ENCODE measurements at places on chromosomes 2 and 18.
A peak's percentile ranks its signal among the peaks of the same experiment; 100 is the strongest.

DNA sequence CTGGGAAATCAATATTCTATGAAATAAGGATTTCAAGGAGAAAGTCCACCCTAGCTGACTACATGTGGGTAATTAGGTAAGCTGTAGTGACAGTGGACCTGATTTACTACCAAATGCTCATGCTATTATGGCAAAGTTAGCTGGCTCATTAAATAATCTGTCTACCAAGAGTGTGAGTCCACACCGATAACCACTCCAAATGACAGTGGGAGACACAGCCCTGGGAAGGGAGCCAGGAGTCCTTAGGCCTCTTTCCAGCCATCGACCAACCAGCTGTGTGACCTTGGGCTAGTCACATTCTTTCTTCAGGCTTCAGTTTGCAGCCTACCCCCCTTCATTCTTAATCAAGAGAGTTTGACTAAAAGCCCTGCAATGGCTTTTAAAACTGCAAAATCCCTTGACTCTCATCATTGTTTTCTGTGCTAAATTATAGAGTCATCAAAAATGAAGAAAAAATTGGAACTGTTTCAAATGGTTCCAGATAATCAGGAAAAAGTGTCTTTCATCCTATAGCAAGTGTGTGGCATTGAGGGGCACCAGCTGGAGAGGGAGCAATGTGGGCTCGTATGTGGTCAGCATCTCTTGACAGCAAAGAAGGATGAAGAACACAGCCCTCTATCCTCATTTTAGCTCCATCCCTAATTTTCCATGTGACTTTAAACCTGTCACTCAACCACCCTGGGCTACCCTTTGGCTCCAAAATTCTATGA, 45.6 kb upstream of the SLC14A2 start:
- no peak for DNase-seq

DNA sequence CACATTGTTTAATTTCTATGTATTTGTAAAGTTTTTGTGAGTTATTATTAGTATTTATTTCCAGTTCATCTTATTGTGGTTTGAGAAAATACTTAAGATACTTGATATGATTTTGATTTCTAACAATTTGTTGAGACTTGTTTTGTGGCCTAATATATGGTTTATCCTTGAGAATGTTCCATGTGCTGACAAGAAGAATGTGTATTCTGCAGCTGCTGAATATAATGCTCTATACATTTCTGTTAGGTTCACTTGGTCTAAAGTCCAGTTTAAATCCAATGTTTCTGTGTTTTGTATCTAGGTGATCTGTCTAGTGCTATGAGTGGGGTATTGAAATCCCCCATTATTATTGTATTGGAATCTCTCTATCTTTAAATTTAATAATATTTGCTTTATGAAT, 201.3 kb downstream of the FSIP2 start:
- no peak for DNase-seq

- peak; percentile 53 for DNase-seq
Measured at GRCh38 chr2:149597668-149598326, 10.2 kb upstream of the MMADHC start.

DNA sequence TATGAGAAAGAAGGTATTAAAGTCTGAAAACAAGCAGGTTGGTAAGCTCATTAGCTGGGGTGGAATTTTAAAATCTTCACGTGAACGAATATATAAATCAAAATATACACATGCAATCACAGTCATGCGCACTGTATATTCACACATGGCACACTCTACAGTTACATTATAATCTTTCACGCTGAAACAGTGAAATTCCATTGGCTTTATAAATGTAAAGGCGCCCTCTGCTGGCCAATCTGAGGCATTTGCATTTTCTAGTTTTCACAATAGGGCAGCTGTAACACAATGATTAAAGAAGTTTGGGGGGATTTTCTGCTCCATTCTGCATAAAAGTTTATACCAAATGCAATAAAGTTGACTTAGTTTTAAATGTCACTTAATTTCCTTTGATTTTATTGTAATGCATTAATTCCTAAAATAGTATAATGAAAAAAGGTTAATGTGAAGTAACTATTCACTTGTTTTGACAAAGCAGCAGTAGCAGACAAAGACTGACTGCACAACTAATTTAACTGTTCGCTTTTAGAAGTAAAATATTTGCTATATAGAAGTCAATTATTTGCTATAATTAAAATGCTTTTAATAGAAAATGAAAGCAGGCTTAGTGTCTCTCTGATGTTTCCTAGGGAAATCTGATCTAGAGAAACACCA, 17.2 kb downstream of the IFIH1 start:
- peak; percentile 62 for DNase-seq

DNA sequence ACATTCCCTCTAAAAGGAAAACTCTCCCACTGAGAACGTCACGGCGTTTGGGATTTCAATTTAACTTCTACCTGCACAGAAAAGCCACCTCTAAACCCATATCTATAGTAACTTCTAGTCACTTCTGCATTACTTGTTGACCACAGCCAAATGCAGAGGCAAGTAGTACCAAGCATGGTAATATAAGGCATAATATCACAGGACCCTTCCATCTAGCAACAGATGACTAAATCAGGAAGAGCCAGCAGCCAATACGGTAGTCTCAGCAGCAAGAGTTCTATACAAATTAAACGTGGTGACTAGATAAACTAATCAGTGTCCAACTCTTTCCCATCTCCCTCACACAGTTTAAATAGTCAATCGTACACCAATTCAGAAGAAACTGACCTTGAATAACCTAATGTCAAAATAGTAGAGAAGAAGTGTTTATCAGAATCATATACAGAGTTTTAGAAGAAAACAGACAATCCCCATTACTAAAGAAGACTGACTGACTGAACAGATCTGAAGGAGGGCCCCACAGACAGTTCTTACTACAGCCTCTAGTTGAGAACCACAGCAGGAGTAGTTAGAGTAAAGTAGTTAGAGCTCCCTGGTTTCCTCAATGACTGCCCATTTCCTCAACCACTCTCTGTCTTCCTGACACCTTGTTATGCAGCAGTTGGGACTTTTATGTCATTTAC, 30.0 kb downstream of the MEMO1 start:
- peak; percentile 10 for DNase-seq

- no peak for DNase-seq
Measured at GRCh38 chr18:23220355-23220754, 85.1 kb downstream of the CABLES1 start.

- no peak for DNase-seq
Measured at GRCh38 chr2:187986390-187987105, 305.1 kb upstream of the GULP1 start.

GRCh38 chr18:57134618-57135135, 12.2 kb upstream of the BOD1L2 start:
- no peak for DNase-seq

- no peak for DNase-seq
Measured at GRCh38 chr2:197556456-197556855, 40.6 kb downstream of the MOB4 start.

GRCh38 chr2:160434254-160434948, 59.2 kb downstream of the RBMS1 start:
- DNase-seq: no peak

DNA sequence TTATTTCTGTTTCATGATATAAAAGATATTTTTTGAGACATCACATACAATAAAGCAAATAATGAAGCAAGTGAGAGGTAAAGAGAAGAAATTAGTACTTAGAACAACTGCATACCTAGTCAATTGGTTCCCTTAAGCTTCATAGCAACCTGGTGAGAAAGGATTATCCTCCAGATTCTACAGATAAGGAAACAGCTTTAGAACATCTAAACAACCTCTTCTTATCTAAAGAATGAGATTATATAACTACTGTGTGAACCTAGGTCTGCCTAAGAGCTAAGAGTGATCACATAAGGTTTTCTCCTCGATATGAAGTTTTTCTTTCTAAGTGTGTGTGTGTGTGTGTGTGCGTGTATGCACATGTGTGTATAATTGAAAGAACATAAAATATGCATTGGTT, 265.1 kb downstream of the NOL4 start:
- no peak for DNase-seq

DNA sequence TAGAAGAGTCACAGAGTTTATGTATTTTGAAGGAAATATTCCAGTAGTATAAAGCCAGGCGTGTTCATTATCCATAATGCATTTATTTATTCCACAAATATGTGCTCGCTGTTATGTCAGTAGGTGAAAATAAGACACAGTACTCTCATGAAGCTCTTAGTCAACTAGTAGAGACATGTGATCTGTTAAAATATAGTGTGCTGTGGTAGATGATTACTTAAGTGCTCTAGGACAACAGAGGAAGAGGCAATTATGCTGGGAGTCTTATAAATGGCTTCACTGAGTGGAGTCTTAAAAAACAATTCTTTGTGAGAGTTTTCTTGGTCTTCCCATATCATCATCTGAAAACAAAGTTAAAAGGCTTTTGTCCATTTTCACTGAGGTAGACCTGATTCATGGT, 457.3 kb downstream of the XIRP2 start:
- DNase-seq: no peak

DNA sequence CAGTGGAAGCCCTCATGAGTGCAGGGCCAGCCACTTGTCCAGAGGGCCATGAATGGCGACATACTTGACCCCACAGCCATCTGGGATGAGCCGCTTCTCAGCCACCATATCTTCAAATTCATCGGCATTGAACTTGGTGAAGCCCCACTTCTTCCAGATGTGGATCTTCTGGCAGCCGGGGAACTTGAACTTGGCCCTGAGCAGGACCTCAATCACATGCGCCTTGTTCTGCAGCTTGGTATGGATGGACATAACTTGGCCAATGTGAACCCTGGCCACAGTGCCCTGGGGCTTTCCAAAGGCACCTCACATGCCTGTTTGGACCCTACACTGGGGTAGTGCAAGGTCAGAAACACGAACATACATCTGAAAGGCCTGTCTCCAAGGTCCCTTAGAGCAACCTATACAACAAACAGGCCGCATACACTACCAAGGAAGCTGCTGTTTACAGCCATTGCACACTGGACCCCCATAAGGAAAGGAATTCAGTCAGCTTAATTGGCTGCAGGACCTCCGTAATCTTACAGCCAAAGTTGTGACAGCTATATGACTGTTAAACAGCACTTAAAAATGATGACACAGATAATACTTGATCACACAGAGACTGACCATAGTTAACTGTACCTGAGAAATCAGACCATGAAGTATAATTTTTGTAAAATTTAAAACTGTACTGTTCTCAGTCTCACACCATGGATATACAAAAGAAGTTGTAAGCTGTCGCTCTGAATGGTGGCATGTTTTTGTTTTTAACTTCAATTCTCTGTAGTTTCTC, 53.8 kb downstream of the USP34 start:
- DNase-seq: no peak

DNA sequence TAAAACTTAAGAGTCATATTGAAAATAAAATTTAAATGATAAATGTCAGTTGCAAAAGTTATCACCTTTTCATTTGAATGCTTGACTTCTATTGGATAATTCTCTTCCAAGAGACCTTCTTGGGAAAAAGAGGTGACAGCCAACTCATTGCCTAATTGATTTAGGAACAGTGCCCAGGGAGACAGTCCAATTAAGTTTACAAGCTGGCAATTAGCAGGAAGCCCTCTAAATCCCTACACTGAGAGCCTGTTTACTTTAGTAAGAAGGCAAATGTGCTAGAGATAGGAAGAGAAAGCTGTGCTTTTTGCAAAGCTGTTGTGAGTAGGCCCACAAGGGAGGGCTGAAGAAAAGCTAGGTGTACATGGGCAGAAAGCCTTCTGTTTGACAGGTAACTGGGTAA, 189.1 kb downstream of the WDPCP start:
- DNase-seq: no peak

DNA sequence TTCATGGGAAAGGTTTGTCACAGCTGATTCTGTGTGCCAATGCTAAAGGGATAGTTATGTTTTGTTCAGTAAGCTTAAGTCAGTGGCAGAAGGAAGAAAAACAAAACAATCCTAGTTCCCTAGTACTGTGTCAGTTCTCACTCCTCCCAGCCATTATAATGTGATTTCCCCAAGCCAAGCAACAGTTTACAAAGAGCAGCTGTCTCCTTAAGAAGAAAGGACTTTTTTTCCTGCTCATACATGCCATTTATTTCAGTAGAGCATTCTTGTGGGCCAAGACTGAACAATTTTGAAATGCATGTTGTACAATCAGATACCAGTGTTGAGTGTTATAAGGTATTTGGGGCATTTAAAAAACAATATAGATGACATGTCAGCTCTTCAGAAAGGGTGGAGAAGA, 52.1 kb downstream of the NEMP2 start:
- DNase-seq: no peak

DNA sequence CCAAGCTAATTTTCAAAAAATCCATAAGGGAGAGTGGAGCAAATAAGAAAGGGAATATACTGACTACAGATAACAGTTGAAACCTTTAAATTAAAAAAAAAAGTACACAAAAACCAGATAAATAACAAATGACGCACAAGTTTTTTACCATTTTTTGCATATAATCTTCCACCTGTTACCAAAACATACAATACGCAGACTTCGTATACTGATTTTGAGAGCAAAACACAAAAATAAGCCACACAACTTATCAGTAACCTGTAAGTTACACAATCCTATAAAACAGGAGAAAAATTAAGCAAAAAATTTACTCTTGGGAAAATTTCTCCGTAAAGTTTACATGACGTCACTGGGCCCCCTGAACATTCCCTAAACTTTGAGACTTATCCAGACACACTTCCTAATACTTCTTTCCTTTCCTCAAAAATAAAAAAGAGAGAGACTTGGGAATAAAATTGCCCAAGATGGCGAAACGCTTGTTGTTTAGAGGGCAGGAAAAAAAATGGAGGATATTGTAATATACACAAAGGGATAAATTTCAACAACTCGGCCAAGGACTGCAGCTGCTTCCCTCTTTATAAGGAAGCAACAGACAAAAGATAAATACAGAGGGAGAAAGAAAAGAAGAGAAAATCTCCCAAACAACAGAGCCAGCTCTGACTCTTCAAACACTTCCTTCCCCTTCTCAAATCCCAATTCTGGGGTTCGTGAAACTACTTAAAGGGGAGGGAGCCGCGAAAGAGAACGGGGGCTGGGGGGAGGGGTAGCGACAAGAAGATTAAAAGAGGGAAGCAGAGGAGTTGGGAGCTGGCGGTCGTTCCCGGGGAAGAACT, 1.6 kb downstream of the BAZ2B start:
- no peak for DNase-seq

DNA sequence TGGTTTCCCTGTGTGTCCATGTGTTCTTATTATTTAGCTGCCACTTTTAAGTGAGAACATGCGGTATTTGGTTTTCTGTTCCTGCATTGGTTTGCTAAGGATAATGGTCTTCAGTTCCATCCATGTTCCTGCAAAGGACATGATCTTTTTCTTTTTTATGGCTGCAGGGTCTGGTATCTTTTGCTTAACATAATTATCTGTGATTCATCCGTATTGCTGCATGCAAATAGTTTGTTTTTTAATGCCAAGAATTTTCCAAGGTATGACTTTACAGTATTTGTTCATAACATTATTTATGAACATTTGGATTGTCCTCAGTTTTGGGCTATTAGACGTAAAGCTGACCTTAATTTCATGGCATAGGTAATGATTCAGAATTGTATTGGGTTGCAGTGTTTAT, 17.8 kb downstream of the GIGYF2 start:
- DNase-seq: no peak

DNA sequence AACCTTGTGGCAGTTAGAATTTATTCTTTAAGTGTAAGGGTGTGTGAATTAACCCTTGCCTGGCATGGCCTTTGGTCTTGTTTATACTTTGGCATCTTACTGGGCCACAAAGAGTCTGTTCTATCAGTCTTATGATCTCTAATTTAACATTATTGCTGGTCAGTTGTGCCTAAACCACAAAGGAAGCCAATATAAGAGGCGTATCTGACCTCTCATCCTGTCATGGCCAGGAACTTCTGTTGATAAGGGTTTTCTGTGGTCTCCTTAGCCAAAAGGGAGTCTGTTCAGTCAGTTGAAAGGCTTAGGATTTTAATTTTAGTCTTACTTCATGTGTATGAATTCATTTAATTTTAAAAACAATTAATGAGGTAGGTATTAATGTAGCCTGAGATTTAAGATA, 127.2 kb downstream of the LRRTM4 start:
- no peak for DNase-seq
